DMS53 (cell line): ENCODE measurements at places on chromosomes 3 and 15.

- DNase-seq: no peak
These were observed 60.2 kb downstream of the TRAT1 start for GRCh38 chr3:108882762-108883161.

DNA sequence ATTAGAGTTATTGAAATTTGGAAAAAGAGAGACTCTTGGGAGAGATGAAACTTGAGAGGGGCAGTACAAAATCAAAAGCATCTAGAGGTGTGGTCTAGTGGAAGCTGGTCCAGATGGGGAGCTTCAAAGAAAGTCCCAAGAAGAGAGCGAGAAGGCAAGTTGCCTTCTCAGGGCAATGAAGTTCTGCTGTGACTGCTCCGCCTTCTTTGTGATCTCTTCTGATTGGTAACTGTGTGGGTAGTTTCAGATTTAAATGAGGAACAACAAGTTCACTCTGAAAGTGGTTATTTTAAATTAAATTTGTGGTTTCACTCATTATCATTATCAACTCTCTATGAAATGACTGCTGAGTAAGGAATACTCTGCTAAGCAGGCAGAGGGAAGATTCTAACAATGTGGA, 233.3 kb downstream of the NLGN1 start:
- no peak for DNase-seq

DNA sequence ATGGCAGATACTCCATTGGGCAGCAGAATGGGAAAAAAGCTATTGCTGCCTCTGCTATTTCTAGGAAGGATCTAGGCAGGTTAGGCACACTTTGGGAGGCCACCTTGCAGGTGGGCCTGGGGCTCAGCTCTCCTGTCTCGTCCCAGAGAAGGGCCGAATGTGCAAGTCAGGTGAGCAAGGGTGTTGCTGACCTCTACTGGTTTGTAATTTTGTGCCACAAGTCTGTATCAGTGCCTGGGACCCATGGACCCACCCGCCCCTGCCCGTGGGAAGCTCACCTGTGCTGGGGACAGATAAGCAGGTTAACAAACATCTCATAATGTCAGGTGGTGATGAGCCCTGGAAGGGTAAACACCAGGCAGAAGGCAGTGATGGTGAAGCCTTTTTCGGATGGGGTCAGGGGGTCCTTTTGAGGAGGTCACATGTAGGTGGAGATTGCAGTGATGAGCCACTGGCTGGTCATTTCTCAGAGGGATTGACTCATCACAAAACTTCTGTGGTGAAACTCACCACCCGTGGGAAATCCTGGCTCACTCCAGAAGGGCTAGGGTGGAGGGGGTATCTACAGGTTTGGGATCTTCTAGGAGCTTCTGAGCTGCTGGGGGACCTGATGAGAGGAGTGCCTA, 161.3 kb downstream of the KLF13 start:
- DNase-seq: peak; percentile 5

- DNase-seq: no peak
These were observed 352.6 kb upstream of the TGFBR2 start for GRCh38 chr3:30253832-30254231.

- peak; percentile 86 for DNase-seq
These were observed at the start of gene EFHB for GRCh38 chr3:19934098-19934566. TSS of gene EFHB (minus strand) at chr3:19934217. CDS start at chr3:19934018, 199 bp downstream.

DNA sequence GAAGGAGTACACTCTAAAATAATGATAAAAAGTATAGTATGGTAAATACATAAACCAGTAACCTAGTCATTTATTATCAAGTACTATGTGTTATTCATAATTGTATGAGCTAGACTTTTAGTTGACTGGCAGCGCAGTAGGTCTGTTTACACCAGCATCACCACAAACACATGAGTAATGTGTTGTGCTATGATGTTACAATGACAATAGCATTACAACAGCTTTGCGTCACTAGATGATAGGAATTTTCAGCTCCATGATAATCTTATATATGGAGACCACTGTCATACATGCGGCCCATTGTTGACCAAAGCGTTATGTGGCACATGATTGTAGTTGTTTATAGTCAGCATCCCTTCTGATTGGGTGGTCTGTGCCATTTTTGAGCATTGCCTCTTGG, 138.9 kb upstream of the UBE2E1 start:
- DNase-seq: no peak
